ENCODE measurements at places on chromosomes 13 and 19.

GRCh38 chr13:110341445-110342244 lies 34.6 kb downstream of the COL4A2 start:
- no peak for DNase-seq

DNA sequence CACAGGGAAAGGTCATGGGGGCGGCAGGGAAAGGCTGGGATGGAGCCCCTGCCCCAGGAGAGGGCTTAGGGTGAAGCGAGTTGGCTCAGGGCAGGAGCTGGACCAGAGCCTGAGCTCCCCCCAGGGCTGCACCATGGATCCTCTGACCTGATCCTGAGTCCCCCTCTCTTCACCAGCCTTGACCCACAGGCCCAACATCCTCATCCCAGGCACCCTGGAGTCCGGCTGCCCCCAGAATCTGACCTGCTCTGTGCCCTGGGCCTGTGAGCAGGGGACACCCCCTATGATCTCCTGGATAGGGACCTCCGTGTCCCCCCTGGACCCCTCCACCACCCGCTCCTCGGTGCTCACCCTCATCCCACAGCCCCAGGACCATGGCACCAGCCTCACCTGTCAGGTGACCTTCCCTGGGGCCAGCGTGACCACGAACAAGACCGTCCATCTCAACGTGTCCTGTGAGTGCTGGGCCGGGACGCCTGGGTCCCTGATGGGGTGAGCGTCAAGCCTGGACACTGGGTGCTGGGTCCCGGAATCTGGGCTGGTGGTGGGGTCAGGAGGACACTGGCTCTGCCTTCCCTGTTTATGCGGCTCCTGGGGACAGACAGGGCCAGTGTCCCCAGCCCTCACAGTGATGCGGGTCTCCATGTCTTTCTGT lies 842 bp downstream of the SIGLEC9 start:
- DNase-seq: no peak

GRCh38 chr13:111912453-111912866 lies 154.5 kb upstream of the SOX1 start:
- DNase-seq: no peak

- DNase-seq: no peak
These were observed 99.8 kb downstream of the CRYL1 start for GRCh38 chr13:20425819-20426219.

GRCh38 chr13:90485436-90485835 lies 862.1 kb upstream of the MIR17HG start:
- DNase-seq: peak; percentile 92

GRCh38 chr19:10005632-10006334 lies 4.5 kb downstream of the COL5A3 start:
- no peak for DNase-seq

Measured in skeletal muscle cell (primary cell).